Stimulated activated CD4-positive, alpha-beta T cell treated with anti-CD3 and anti-CD28 coated beads, Interleukin-2, amount 100 ng/mL, for 48 hours (primary cell): ENCODE measurements at places on chromosomes 13 and 19.

- peak; percentile 67 for DNase-seq
These were observed 6.0 kb downstream of the SPRED3 start for GRCh38 chr19:38394488-38394887.

DNA sequence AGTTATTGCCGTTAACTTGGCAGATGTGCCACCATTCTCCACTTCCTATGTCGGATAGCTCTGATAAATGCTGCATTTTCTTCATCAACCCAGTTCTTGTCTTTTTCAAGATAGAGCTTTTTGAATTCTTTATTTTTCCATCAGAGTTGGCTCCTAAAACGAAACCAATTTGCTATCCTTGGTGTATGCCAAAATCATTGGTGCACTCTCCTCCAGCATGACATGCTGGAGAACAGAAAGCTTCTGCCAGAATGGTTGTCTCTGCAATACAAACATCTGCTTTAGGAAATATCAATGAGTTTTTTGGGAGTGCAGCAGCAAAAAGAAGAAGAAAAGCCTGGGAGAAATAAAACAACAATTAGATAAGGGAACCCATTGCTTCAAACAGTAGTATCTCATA is 124.2 kb downstream of the CDK8 start:
- DNase-seq = no peak

DNA sequence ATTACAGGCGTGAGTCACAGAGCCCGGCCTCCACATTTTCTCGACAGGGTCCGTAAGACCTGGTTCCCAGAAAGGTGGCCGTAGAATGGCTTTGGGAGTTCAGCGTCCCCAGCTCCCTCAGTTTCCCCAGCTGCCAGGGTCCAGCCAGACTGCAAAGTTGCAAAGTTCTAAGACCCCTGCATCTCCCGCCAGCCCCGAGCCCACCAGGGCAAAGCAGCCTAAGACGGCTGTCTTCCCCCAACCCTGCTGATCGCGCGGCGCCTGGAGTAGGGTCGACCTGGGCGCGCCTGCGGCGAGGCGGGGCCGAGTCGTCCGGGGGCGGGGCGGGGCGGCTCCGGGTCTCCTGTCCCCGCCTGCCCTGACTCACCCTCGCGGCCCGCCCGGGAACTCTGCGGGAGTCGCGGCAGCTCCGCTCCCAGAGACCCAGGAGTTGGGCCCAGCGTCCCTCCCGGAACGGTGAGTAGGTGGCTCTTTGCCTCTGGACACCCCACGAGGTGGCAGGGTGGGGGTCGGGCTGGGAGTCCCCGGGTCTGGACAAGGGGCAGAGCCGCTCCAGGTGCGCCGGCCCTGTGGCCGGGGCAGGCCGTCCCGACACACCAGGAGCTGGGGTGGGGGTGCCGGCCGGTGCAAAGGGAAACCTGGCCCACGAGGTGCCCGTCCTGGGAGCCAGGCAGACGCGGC is at the start of gene LRRC8E:
TSS of gene LRRC8E (plus strand) at position 366 of the 681 bp plus-strand sequence. CDS start 7,094 bp downstream, outside the sequence.
- DNase-seq = peak; percentile 32

DNA sequence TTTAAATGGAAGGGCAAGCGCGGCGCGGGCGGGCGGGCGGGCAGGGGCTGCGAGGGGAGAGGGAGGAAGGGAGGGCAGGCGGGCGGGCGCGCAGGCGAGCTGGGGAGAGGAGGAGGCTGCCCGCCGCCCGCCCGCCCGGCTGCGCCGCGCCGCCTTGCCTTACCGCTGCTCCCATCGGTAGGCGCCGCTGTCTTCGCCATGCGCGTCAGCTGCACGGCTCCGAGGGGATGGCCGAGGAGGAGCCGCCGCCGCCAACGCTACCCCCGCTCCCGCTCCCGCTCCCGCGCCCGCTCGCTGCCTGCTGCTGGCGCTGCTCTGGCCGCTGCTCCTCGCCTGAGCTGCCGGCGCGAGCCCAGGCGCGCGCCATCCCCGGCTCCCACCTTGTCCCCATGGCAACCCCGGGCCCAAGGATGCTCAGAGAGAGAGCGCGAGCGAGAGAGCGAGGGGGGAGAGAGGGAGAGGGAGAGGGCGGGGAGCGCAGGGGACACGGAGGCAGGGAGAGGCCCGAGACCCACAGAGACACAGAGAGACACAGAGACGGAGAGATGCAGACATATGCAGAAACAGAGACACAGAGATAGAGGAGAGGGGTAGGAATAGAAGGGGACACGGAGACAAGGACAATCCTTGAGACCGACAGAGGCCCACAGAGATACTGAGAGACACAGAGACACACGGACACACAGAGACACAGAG is 40.3 kb downstream of the DEDD2 start:
- DNase-seq = peak; percentile 70

DNA sequence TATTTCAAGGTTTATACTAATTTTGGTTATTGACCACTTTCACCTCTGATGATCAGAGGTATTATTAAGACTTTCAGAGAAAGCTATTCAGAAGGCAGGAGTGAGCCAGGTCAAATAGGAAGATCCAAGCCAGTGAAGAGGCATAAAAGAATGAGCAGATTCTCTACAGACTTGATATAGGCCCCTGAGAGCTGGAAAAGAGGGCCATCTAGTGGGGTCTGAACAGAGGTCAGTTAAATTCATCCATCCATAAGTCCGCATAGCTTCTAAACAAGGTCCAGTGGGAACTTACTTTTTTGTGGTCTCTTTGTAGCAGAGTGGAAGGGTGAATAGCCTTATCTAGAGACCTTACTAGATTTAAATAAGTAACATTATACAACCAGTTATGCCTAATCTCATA is 126.6 kb upstream of the UFM1 start:
- DNase-seq = no peak

GRCh38 chr13:40153516-40153915 is 498.1 kb downstream of the COG6 start:
- no peak for DNase-seq

DNA sequence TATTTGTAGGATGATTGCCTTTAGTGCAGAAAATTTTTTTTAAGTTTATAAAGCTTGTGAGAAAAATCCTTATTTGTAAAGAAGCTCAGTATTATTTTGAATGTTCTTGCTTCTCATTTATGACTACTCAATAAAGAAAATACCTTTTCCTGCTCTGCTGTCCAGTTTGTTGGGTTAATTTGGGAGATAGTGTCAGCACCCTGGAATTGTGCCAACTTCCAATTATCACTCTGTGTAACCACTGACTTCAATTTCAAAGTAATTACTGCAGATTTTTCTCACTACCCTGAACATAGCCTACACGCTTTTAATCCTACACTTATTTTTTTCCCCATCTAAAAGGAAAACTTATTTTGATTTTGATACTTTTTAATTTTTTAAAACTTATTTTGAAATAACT is 93.1 kb downstream of the GGACT start:
- DNase-seq = no peak

GRCh38 chr13:107730813-107731212 is 484.5 kb downstream of the LIG4 start:
- DNase-seq = no peak

DNA sequence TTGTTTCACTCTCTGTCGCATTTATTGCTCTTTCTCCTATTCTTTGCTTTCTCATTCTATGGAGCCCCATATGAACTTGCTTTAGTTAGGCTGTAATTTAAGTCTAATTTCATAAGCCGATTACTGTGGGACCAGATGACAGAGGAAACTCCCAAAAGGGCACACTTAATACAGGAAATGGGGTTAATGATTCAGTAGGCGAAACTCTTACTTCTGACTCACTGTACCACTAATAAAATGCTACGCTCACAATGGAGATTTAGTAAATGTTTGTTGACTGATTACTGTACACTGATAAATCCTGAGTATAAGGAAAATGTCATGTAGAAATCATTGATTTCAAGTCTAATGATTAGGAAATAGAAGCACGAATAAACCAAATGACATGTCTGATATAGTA is 276.4 kb downstream of the KLF5 start:
- no peak for DNase-seq

DNA sequence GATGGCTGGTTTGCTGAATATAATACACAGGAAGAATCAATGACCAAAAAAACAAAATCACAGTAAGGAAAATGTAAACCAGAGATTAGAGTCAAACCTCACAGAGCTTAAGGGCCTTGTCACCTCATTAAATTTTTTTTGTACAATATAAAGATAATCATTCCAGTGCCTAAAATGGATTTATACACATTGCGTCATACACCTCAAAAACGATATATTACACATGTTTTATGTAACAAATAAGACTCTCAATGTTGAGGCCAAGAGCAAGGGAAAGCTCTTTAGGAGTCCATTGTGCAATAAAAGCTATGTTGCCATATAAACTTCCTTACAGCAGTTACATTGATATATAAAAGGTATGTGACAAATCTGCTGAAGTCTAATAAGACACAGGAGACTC is 856.7 kb upstream of the SLITRK1 start:
- DNase-seq = no peak

- no peak for DNase-seq
These were observed 10.1 kb downstream of the TMEM91 start for GRCh38 chr19:41386442-41386841.

DNA sequence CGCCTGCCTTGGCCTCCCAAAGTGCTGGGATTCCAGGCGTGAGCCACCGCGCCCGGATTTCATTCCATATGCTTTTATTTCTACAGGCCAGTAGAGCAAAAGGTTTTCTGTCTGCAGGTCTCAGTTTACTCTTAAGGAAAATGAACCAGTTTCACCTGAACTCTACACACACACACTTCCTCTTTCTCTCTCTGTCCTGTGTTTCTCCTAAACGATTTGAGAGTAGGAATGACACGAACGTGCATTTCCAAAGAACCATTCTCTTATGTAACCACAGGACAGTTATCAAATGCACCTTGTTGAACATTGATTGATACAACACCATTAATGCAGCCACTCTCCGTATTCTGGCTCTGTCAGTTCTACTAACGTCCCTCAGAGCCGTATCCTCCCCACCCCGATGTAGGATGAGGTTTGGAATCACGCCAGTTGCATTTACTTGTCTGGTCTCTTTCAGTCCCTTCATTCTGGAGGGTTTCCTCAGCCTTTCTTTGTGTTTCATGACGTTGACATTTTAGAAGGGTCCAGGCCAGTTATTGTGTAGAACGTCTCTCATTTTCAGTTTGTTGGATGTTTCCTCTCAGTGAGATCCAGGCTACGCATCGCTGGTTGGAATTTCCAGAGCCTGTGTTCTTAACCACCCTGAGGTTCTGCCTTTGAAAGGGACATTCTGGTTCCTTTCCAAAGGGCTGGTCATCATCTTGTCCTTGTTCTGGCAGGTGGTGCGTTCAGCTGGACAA is 36.0 kb downstream of the BICRA start:
- no peak for DNase-seq

- DNase-seq = no peak
These were observed 59.4 kb downstream of the ZAR1L start for GRCh38 chr13:32255724-32256109.

DNA sequence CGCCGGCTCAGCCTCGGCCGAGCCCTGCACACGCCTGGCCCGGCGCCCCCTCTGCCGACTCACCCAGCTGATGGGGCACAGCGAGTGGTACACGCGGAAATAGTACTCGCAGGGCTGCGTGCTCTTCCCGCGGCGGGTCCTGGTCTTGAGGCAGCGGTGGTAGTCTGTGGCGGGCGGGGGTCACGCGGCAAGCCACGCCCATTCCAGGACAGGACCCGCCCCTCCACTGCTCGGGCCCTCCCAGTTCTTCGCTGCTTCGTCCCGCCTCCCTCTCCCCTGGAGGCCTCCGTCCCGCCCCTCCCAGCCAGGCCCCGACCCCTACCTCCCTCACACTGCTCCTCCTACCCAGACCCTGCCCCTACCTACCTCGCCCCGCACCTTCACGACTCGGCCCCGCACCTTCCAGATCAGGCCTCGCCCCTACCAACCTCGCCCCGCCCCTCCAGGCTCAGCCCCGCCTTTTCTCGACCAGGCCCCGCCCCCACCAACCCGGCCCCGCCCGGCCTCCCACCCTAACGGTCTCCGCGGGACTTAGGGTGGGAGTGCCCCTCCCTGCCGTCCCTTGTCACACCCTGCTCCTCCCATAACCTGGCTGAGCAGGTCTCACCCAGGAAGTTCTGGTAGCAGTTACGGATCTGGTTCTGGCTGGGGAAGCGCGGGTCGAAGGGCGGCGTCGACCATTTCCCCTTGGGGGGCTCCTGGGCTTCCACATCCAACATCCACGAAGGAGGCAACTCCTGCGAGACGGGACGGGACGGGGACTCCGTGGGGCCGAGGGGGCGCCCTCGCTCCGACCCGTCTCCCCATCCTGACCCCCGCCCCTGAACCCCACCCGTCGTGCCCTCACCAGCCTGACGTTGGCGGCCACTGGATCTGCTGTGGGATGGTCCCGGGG is 469 bp downstream of the COX6B2 start:
- DNase-seq = peak; percentile 61
